Femur (tissue), 1 donor: ENCODE measurements at places on chromosomes 7 and 10.

DNA sequence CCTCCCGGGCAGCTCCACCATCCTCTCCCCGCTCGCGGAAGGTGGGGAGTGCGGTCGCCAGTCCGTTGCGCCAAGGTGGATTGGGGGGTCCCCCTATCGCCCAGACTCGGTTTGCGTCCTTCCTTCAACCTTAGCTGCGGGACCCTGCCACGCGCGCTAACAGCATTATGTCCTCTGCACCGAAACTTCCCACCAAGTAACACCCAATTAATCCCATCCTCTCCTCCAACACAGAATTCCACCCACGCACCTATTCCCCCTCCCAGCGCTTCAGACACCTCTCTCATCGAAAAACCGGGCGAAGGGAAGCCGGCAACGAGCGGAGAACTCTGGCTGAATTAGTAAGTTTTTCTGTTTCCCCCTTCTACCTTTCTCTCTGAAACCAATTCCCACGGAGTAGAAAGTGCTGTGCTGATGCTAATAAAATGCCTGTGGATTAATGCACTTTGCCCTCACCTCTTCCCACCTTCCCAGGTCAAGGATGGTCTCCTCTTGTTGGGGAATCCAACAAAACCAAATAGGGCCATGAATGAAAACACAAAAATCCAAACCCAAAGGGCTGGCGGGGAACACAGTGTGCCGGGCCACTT lies 947 bp downstream of the HOXA3 start:
- DNase-seq = no peak

- DNase-seq = no peak
These were observed 218.6 kb downstream of the CELF2 start for GRCh38 chr10:11236234-11236633.

GRCh38 chr7:74718336-74718735 lies 55.5 kb upstream of the NCF1 start:
- DNase-seq = no peak

GRCh38 chr10:96456296-96456840 lies 57.4 kb downstream of the TLL2 start:
- no peak for DNase-seq

GRCh38 chr10:27345455-27345920 lies 104.9 kb upstream of the ACBD5 start:
- no peak for DNase-seq

- no peak for DNase-seq
These were observed 66.9 kb upstream of the TFEC start for GRCh38 chr7:116097365-116098009.
